ENCODE measurements at places on chromosomes 2 and 18.

DNA sequence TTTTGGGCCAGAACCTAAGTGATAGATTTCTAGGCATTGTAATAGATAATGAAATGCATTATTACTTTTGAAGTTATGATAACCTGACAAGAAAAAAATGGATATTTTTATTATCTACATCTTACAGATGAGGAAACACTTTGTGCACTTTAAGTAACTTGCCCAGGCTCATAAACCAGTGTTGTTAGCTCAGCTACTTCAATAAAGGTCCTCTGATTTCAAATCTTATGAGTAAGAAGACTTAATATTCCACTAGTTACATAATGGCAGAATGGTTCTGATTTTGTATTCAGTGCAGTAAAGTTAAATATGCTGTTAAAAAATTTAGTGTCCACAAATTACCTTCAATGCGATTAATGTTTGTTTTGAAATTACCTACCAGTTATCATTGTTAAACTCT lies 199.0 kb downstream of the BABAM2 start:
- no peak for DNase-seq

DNA sequence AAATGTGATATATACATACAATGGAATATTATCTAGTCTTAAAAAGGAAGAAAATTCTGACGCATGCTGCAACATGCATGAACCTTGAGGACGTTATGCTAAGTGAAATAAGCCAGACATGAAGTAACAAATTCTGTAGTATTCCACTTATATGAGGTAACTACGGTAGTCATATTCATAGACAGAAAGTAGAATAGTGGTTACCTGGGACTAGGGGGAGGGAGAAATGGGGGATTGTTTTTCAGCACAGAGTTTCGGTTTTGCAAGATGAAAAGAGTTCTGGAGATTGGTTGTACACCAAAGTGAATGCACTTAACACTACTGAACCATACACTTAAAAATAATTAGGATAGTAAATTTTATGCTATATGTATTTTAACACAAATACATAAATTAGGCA lies 215.9 kb upstream of the FBXO11 start:
- DNase-seq: no peak

- no peak for DNase-seq
Observed at GRCh38 chr2:169540146-169540545, 30.6 kb downstream of the KLHL41 start.

- no peak for DNase-seq
Observed at GRCh38 chr2:30213907-30214463, 17.3 kb upstream of the LBH start.

DNA sequence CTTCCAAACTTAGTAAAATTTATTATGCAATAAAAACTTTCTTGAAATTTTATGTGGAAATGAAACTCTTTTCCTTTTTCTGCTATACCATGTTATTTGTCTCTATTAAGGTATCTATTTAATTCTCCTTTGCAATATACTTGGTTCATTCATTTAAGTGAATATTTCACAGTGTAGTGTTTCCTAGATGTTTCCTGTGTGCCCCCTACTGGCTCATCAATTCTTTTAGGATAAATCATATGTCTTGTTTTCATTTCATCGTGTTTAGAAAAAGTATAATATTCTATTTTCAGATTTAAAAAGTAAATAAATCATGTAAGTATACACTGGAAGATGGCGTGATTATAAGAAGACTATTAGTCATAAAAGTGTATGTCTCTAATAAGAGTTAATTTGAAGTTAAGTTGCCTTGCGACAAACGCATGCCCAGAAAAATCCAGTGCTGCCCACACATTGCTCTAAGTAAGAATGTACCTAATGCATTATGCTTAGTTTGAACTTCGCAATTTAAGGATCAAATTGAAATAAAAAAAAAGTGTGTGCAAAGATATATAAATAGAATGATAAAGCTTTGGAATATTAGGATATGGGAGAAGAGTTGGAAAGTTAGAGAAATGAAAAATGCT lies 525.4 kb downstream of the KCNJ3 start:
- DNase-seq: no peak

- DNase-seq: no peak
Observed at GRCh38 chr2:181176540-181176939, 196.1 kb downstream of the UBE2E3 start.

- DNase-seq: no peak
Observed at GRCh38 chr18:51559902-51560287, 362.4 kb upstream of the MEX3C start.

DNA sequence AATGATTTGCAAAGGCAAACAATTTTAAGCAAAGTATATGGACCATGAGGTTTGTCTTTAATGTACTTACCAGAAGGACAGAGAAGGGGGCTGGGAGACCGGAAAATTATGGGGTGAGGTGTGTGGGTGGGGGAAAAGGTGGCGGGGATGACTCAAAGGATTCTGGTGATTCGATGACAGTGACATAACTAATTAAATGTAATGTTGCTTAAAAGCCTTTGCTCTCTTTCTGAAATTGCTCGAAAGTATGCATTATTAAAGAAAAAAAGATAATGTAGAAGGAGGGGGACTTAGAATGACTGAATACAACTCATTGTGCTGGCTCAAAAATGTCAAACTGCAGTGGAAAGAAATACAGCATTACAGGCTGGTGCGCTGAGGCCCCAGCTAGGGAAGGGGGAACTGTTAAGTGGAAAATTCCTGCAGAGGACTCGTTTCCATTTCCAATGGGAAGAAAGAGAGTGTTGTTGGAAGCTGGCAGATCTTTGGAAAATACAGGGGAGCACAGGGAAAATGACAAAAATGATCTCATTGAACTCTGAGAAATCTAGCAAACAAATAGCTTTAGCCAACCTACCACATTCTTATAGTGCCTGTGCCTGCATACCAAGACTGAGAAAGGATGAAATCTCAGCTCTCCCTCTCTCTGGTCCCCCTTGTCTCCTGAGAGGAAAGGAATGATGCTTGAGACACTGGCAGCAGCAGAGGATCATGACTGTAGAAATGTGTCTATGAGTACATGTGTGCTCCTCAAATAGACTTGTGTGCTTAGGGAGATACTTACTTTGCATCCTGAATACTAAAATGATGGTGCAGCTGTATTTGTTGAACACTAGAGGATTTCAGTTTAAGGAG lies 632.4 kb downstream of the NYAP2 start:
- DNase-seq: no peak

GRCh38 chr2:176398243-176399073 lies 129.2 kb downstream of the MTX2 start:
- no peak for DNase-seq

- DNase-seq: no peak
Observed at GRCh38 chr2:231187736-231188505, 10.5 kb upstream of the ARMC9 start.

- DNase-seq: no peak
Observed at GRCh38 chr2:106566050-106566449, 78.9 kb downstream of the CD8B2 start.

- DNase-seq: no peak
Observed at GRCh38 chr2:234355021-234355720, 141.7 kb downstream of the ARL4C start.

- no peak for DNase-seq
Observed at GRCh38 chr2:98517636-98518035, 73.0 kb downstream of the INPP4A start.

GRCh38 chr18:4333043-4333442 lies 122.1 kb downstream of the DLGAP1 start:
- no peak for DNase-seq

- DNase-seq: no peak
Observed at GRCh38 chr2:195559431-195559914, 97.6 kb upstream of the SLC39A10 start.

DNA sequence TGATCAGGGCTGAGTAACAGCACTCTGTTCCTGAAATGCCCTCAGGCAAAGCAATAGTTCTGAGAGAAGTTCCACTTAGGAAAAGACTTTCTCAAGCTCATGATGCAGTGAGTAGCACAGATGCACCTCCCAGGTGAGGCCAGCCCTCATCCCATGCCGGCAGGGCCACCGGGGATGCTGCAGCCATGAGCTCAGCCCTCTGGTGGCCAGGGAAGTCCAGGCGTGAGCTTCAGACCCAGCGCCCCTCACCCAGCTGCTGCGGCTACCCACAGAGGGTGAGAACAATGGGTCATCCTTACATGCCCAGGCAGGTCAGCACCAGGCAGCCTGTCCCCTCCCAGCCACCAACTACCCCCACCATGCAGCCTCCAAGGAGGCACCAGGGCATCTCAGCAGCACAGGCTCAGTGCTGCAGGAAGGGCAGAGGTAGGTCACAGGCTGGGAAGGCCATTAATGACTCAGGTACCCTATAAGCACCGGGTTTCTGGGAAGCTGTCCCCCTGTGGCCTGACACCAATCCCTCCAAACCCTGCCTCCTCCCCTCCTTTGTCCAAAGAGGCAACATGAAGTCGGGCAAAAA lies 50.6 kb downstream of the TTC32 start:
- no peak for DNase-seq

DNA sequence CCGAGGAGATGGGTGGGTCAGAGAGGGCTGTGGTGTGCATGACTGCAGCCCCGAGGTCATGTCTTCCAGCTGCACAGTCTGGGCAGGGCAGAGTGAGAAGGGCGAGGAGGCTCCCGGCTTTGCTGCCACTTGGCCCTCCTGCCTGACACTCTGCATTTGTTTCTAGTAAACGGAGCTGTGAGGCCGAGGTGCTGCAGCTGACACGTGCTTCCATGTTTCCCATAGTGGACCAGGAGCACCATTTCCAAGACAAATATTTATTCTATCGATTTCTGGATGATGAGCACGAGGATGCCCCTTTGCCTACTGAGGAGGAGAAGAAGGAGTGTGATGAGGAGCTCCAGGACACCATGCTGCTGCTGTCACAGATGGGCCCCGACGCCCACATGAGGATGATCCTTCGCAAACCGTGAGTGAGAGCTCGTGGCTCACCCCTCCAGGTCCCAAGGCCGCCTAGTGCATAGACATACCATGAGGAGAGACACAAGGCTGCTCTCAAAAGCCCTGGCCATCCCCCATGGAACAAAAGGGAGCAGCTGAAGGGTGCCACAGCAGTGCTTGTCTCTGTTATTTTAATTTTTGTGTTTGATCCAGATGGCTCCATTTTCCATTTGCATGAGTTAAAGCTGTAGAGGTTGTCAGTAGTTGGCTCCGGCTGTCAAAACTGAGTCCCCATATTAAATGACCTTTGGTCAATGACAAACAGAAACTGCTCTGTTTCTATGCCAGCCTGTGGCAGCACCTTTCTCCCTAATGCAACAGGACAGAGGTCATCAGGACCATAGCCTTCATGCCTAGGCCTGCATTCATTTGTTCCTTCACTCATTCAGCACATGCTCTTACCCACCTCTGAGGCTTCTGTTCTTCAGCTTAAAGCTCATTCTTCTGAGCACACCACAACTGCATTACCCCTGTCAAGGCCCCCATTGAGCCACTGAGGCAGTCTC lies 108.3 kb upstream of the MAP3K20 start:
- DNase-seq: no peak

DNA sequence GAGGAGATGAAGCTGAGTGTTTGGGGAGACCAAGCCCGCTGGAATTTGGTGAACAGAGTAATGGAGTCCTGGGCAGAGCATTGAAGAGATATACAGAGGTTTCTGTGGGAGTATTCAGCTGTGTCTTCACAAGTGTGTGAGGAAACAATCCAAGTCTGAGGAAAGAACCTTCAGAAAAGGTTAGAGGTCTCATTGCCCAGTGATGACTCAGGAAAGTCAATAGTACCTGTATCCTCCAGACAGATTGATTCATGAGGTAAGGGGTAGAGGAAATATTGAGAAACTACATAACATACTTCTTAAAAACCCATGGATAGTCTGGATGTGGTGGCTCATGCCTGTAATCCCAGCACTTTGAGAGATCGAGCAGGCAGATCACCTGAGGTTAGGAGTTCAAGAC lies 392.3 kb downstream of the GALNT13 start:
- no peak for DNase-seq

DNA sequence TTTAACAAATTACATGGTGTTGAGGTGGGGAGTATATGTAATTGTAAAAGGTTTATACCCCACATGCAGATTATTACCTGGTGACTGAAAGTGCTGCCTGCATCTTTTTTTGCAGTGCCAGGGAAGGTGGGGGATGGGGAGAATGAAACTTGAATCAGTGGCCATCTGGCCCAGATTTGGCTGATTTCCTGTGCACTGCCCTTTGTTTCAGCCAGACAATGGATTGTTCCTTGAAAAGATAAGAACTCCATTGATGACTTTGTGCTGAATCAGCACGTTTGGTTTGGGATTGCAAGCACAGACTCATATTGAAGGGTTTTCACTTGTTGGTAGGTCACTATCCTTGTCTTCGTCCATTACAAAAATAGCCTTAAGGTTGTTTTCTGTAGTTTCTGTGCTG lies 20.9 kb downstream of the GREB1L start:
- DNase-seq: peak; percentile 14

- no peak for DNase-seq
Observed at GRCh38 chr18:69397096-69397495, 3.6 kb upstream of the DOK6 start.

DNA sequence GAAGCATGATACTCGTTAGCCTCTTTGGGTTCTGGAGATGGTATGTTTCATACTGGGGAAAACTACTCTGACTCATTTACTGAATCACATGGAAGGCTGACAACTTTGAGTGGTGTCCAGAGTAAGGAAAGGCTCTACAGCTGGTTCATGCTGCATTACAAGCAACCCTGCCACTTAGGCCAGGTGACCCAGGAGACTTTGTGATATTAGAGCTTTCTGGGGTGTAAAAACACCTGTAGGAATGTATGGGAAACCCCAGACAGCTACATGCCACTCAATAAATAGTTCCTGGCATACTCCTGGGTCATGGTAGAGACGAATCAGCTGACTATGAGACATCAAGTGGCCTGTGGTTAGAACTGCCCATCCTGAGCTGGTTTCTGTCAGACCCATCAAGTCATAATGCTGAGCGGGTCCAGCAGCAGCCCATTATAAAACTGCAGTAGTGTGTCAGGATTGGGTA lies 21.3 kb upstream of the TCF7L1 start:
- DNase-seq: no peak

DNA sequence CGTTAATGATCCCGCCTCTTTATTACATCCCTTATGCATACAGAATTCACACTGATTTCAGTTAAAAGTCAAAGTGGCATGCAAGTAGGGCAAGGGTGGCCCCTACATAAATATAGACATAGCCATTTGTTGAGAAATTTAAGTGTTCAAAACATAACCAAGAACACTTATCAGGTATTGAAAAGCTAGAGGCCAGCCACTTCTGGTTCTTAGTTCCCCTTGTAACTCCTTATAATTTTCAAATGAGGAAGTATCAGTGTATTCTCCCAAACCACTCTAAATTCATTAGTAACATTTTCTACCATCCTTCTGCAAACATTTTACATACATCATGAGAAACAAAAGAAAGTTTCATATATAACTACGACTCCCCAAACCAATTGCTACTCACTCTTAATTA lies 5.8 kb upstream of the ARL5A start:
- DNase-seq: no peak

DNA sequence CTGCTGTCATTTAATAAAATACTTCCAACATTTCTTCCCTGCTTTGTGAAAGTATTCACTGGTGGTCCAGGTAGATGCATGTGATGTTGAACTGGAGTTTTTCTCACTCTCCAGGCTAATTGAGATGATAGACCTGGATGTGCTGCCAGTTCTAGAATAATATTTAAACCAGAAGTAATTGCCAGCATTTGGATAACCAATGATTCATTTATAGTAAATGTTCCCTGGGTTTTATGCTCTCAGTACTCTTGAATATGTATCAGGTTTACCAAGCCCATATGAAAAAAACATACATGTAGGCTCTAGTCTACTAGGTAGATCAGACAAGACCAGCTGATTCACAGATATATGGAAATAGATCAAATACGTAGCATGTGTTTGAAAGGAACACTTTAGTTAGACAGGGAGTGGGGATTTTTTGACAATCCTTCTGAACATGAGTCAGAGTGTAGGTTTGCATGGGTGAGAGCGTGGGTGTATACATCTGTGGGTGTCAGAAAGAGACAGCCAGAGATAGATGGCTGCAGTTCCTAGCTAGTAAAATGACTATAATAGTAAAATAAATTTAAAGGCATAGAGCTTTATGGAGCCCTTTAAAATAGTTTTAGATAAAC lies 115.1 kb downstream of the NAB1 start:
- no peak for DNase-seq
